Upper lobe of right lung (tissue), 1 donor: ENCODE measurements at places on chromosomes 1 and 21.

- DNase-seq = no peak
Observed at GRCh38 chr1:43924516-43924915, 9.1 kb upstream of the ARTN start.

- no peak for DNase-seq
Observed at GRCh38 chr1:181216591-181216994, 128.1 kb downstream of the IER5 start.

- DNase-seq = no peak
Observed at GRCh38 chr1:160017592-160017991, 14.2 kb downstream of the PIGM start.

DNA sequence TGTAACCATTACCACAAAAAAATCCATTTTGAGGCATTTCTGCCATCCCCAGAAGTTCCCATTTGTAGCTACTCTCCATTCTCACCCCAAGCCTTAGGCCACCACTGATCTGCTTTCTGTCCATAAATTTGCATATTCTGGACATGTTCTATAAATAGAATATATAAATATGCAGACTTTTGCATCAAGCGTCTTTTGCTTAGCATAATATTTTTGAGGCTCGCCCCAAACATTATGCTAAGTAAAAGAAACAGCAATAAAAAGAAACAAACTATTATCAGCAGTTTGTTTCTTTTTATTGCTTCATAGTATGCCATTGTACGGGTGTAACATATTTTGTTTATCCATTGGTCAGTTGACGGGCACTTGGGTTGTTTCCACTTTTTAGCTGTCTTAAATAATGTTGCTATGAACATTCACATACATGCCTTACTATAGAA is 7.9 kb downstream of the TFAP2E start:
- no peak for DNase-seq
